Adrenal gland (tissue), 19 donors: ENCODE measurements at places on chromosomes 4 and X. TPM values are rescaled to one million over a fixed set of nuclear protein-coding genes. Genes with fewer than 3 reads are reported as not detected.

- H3K4me3 ChIP-seq = no peak overlapping the region
- H3K27ac ChIP-seq = no peak overlapping the region
- DNase-seq = no peak
- H3K36me3 ChIP-seq = no peaks in the 10 kb centered on the region
- peaks cover 9% of the 10 kb centered on the region for H3K4me1 ChIP-seq
Observed at GRCh38 chr4:53240573-53240972, 125.3 kb downstream of the SCFD2 start.

- no peaks in the 10 kb centered on the region for H3K27me3 ChIP-seq
- no peak overlapping the region for H3K27ac ChIP-seq
- no peak overlapping the region for H3K4me3 ChIP-seq
Observed at GRCh38 chr4:17560065-17560673, 16.8 kb upstream of the LAP3 start.

DNA sequence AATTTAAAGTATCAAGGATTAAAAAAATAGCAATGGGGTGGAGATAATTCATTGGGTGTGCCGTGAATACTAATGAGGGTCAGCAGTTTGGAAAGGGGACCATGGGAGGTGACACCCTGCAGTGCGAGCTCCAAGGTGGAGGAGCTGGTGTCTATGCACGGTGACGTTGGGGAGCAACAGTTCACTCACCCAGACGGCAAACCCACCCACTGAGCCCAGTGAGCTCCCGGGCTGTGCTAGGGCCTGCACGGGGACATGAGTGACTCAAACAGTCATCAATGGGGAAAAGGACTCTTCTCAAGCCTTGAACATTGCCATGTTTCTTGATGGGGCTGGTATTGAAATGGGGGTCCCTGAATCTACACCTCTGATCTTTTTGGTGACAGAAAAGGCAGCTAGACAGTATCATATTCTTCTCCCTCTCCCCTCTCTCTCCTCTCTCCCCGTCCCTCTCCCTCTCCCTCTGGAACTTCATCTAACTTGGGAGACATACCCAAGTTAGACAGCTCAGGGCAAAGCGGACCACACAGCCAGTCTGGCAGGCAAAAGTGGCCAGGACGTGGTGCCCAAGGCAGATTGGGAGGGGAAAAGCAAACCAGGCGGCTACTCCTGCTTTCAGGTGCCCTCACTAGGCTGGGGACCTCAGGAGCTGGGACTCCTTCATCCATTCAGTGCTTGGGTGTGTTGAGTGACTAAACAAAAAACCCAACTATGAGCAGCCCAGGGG is 26.3 kb upstream of the PPP2R2C start:
- no peaks in the 10 kb centered on the region for H3K36me3 ChIP-seq
- H3K27me3 ChIP-seq = peaks cover 7% of the 10 kb centered on the region
- H3K4me1 ChIP-seq = no peaks in the 10 kb centered on the region
- H3K27ac ChIP-seq = no peak overlapping the region

DNA sequence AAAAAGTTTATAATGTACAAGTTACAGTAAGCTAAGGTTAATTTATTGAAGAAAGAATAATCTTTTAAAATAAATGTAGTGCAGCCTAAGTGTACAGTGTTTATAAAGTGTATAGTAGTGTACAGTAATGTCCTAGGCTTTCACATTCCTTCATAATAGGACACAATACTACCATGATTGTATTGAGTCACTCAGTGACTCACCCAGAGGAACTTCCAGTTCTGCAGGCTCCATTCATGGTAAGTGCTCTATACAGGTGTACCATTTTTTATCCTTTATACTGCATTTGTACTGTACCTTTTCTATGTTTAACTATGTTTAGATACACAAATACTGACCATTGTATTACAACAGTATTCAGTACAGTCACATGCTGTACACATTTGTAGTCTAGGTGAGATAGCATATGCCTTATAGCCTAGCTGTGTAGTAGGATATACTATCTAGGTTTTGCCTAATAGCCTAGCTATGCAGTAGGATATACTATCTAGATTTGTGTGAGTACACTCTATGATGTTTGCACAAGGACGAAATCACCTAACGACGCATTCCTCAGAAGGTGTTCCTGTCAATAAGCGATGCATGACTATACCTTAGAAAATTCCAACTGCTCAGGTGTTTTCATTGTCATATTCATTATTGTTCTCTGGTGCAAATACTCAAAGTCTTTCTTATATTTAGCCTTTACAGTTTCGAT is 5.5 kb upstream of the TMEM255A start:
- H3K36me3 ChIP-seq = no peaks in the 10 kb centered on the region
- no peaks in the 10 kb centered on the region for H3K4me1 ChIP-seq
- H3K27ac ChIP-seq = no peak overlapping the region
- H3K27me3 ChIP-seq = peaks cover 25% of the 10 kb centered on the region
- H3K4me3 ChIP-seq = no peak overlapping the region

FGF13 gene
- 13.4 TPM for total RNA-seq

ETNPPL gene
- total RNA-seq = 5.3 TPM

DNA sequence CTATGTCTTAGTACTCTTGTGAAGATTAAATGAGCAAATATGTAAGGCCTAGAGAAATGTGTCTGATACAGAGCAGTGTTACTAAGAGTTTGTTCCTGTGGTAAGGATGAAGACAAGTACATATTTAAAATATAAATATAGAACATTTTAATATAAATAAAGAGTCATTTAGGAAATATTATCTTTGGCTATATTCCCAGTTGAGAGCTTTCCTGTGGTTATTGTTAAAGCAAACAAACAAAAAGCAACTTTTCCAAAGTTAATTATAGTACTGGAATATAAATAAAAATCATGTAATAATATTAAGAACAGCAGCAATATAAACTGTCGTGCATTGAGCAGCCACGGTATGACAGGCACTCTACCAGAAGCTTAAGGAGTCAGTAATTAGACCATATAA is 472.5 kb downstream of the INPP4B start:
- DNase-seq = no peak
- peaks cover 25% of the 10 kb centered on the region for H3K4me1 ChIP-seq
- no peak overlapping the region for H3K27ac ChIP-seq
- H3K4me3 ChIP-seq = no peak overlapping the region
- H3K36me3 ChIP-seq = no peaks in the 10 kb centered on the region

ZDHHC15 gene
- 2.6 TPM for total RNA-seq

- H3K27me3 ChIP-seq = peaks cover 27% of the 10 kb centered on the region
- no peaks in the 10 kb centered on the region for H3K4me1 ChIP-seq
- H3K36me3 ChIP-seq = no peaks in the 10 kb centered on the region
- no peak overlapping the region for H3K27ac ChIP-seq
- H3K4me3 ChIP-seq = peak overlapping the region; percentile 47
Observed at GRCh38 chrX:153818571-153819383, 11.6 kb downstream of the PDZD4 start.

DNA sequence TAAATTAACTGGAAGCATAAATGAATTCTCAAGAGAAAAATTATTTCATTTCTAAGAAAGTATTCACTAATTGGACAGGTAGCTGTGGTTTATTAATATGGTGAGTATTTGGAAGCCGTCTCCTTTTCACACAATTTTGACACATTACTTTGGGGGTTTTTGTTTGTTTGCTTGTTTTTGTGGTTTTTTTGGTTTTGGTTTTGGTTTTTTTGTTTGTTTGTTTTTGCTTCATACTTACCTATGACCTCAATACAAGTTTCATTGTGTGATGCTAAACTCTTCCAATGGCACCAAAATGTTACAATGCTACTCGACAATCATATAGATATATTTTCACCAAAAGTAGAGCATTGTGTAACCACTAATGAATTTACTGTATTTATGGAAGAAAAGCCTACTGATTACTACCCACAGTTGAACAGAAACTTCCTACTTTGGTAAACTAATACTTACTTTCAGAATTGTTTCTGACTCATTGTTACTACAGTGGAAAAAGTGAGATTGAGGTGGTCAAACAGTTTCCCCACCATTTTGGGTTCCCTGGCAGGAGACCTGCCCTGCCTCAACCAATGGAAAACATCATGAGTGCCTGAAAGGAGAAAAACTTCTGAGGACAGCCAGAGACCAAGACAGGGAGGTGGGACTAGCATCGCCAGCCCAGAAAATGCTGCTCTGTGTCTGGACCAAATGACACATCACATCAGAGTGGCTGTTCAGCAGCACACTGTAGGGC is 443.1 kb downstream of the HNRNPD start:
- no peaks in the 10 kb centered on the region for H3K27me3 ChIP-seq
- no peak for DNase-seq
- no peak overlapping the region for H3K27ac ChIP-seq
- H3K36me3 ChIP-seq = no peaks in the 10 kb centered on the region

DNA sequence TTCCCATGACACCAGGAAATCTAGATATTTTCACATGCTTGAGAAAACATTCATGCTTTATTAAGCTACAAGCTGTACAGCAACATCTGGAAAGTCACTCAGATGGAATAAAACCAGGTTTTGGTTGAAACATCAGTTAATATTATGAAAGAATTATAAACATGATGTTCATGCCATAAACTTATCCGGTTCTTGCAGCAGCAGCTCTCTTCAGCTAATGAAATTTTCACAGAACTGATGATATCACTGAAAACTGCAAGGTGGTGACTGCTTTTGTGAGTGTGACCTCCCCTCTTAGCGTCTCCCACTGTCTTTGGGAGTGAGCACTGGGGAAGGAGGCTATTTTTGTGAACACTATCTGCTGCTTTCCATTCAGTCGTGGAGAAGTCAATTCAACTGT is 56.9 kb downstream of the ARHGAP10 start:
- H3K27me3 ChIP-seq = no peaks in the 10 kb centered on the region
- H3K4me1 ChIP-seq = no peaks in the 10 kb centered on the region
- no peak overlapping the region for H3K27ac ChIP-seq
- H3K4me3 ChIP-seq = no peak overlapping the region
- no peak for DNase-seq

DNA sequence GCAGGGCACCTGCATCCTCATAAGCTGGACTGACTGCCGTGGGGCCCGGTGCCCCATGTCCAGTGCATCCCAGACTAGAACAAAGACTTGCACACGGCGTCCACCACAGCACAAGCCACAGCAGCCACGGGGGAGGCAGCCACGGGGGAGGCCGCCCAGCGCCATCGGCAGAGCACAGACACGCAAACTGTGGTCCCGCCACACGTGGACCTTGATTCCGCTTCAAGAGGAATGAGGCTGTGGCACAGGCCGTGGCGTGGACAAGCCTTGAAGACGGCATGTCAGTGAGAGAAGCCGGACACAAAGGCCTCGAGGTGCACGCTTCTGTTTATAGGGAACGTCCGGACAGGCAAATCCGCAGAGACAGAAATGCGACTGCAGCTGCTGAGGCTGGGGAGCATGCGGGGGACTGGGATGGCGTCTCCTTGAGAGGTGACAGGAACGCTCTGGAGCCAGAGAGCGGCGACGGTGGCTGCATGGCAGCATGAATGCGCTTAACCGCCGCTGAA is 10.1 kb upstream of the CPLX1 start:
- peaks cover 19% of the 10 kb centered on the region for H3K4me1 ChIP-seq
- H3K4me3 ChIP-seq = no peak overlapping the region
- no peaks in the 10 kb centered on the region for H3K27me3 ChIP-seq
- DNase-seq = no peak
- no peaks in the 10 kb centered on the region for H3K36me3 ChIP-seq

DNA sequence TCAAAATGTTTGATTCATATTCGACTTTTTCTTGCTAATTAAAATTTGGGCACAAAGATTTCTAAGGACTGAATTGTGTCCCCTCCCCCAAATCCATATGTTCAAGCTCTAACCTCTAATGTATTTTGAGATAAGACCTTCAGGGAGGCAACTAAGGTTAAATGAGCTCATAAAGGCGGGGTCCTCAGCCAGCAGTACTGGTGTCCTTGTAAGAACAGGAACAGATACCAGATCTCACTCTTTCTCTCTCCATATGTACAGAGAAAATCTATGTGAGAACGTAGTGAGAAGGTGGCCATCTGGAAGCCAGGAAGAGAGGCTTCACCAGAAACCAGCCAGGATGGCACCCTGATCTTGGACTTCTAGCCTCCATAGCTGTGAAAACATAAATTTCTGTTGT is 116.9 kb downstream of the VEGFC start:
- no peak for DNase-seq
- H3K4me3 ChIP-seq = no peak overlapping the region
- no peaks in the 10 kb centered on the region for H3K4me1 ChIP-seq

LRPAP1 gene
- total RNA-seq = 184 TPM

GRCh38 chr4:165864271-165864670 is 8.8 kb upstream of the TLL1 start:
- H3K4me1 ChIP-seq = no peaks in the 10 kb centered on the region
- no peak for DNase-seq
- H3K4me3 ChIP-seq = no peak overlapping the region
- no peak overlapping the region for H3K27ac ChIP-seq

PAGE1 gene
- not detected for total RNA-seq

KCTD8 gene
- total RNA-seq = not detected

DNA sequence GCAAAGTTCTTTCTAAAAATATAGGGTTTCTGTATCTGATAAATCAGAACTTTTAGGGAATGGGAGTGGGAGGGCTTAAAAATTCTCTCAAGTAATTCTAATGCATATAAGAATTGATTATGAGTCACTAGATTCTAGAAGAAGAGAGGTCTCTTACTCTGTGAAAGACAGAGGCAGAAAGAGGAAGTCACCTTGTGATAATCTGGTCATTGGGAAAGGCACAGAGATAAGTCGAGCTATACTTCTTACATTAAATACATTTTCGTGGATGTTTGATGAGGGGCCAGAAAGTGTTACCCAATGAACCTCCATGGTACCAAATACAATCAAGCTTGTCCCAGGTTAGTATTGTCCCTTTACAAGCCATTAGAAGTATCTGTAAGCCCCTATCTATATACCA is 134.4 kb downstream of the MAD2L1 start:
- H3K4me3 ChIP-seq = no peak overlapping the region
- no peaks in the 10 kb centered on the region for H3K4me1 ChIP-seq
- no peak for DNase-seq
- H3K27me3 ChIP-seq = no peaks in the 10 kb centered on the region
- H3K36me3 ChIP-seq = no peaks in the 10 kb centered on the region

- no peak for DNase-seq
- no peak overlapping the region for H3K4me3 ChIP-seq
- no peaks in the 10 kb centered on the region for H3K36me3 ChIP-seq
- H3K27me3 ChIP-seq = no peaks in the 10 kb centered on the region
- H3K27ac ChIP-seq = no peak overlapping the region
Observed at GRCh38 chr4:56391270-56391669, 4.0 kb upstream of the AASDH start.
